Hepatocyte (in vitro differentiated cells): ENCODE measurements at places on chromosomes 2 and 18. TPM values are rescaled to one million over a fixed set of nuclear protein-coding genes. Genes with fewer than 3 reads are reported as not detected.

The LIPG gene
- total RNA-seq, result 75.2 and 85.2 TPM in 2 replicates

The L3MBTL4 gene
- total RNA-seq, result 7.6 and 14.1 TPM in 2 replicates

The CNRIP1 gene
- total RNA-seq, result 5.8 and 7.9 TPM in 2 replicates

The DSC1 gene
- total RNA-seq, result 0.30 and 0.56 TPM in 2 replicates

The COL4A4 gene
- 1.7 and 3.0 TPM in 2 replicates for total RNA-seq

The EMX1 gene
- total RNA-seq, result 0.12 and 1.2 TPM in 2 replicates

The REG3A gene
- 1.2 and 1.6 TPM in 2 replicates for total RNA-seq

The RFTN2 gene
- total RNA-seq, result 8.1 and 8.7 TPM in 2 replicates

The PTH2R gene
- total RNA-seq, result not detected in 2 replicates

The DNAJC5G gene
- total RNA-seq, result not detected in 2 replicates

The DCDC2C gene
- total RNA-seq, result not detected in 2 replicates

The ASB18 gene
- total RNA-seq, result not detected in 2 replicates

The KIAA2012 gene
- 0.27 TPM in 1 of 2 replicates, not detected in the other for total RNA-seq

The C2orf72 gene
- total RNA-seq, result 108 and 112 TPM in 2 replicates

The CNDP1 gene
- not detected in 2 replicates for total RNA-seq

The TMEM163 gene
- total RNA-seq, result 0.40 and 1.1 TPM in 2 replicates

The FOSL2 gene
- 148 and 164 TPM in 2 replicates for total RNA-seq

The SNED1 gene
- 3.5 and 6.5 TPM in 2 replicates for total RNA-seq

The CCBE1 gene
- total RNA-seq, result 2.8 and 3.1 TPM in 2 replicates

The MYOM1 gene
- 1.1 and 1.6 TPM in 2 replicates for total RNA-seq

The DARS1 gene
- total RNA-seq, result 69.5 and 76.2 TPM in 2 replicates

The TCF7L1 gene
- total RNA-seq, result 3.7 and 4.5 TPM in 2 replicates

The ANKRD62 gene
- not detected in 2 replicates for total RNA-seq

The PGAP1 gene
- 15.3 and 23.5 TPM in 2 replicates for total RNA-seq

The KIF5C gene
- total RNA-seq, result 3.6 and 5.4 TPM in 2 replicates

The ACADL gene
- 0.52 and 2.1 TPM in 2 replicates for total RNA-seq

The TMEM200C gene
- total RNA-seq, result 2.6 and 3.1 TPM in 2 replicates

The ZNF24 gene
- 44.3 and 44.9 TPM in 2 replicates for total RNA-seq

The KLHL41 gene
- 1.8 and 2.0 TPM in 2 replicates for total RNA-seq

The ALK gene
- total RNA-seq, result 0.20 and 0.27 TPM in 2 replicates

The SEH1L gene
- 25.8 and 27.7 TPM in 2 replicates for total RNA-seq

The VWC2L gene
- 0.10 and 0.40 TPM in 2 replicates for total RNA-seq

The AQP12A gene
- total RNA-seq, result not detected in 2 replicates

The ANKRD30B gene
- total RNA-seq, result not detected in 2 replicates

The DNAH6 gene
- 0.60 and 1.2 TPM in 2 replicates for total RNA-seq

The DNPEP gene
- 53.5 and 72.0 TPM in 2 replicates for total RNA-seq

The RTP5 gene
- total RNA-seq, result not detected in 2 replicates

The AQP12B gene
- 0.04 TPM in 1 of 2 replicates, not detected in the other for total RNA-seq

The CD8B gene
- total RNA-seq, result 1.00 and 1.5 TPM in 2 replicates

The ALPG gene
- total RNA-seq, result 0.16 and 1.5 TPM in 2 replicates

The ACTG2 gene
- 20.3 and 25.6 TPM in 2 replicates for total RNA-seq

The ANKAR gene
- total RNA-seq, result 3.1 and 4.0 TPM in 2 replicates

The ACKR3 gene
- total RNA-seq, result 47.1 and 49.5 TPM in 2 replicates

The TXNDC2 gene
- 0.08 TPM in 1 of 2 replicates, not detected in the other for total RNA-seq

The C18orf54 gene
- 1.8 and 6.5 TPM in 2 replicates for total RNA-seq

The UGT1A9 gene
- total RNA-seq, result 9.6 and 9.8 TPM in 2 replicates

The SCYGR1 gene
- not detected in 2 replicates for total RNA-seq

The CASP10 gene
- total RNA-seq, result 7.2 and 11.0 TPM in 2 replicates
